CD4-positive, alpha-beta memory T cell (primary cell): ENCODE measurements at places on chromosomes 13 and 19. TPM values are rescaled to one million over a fixed set of nuclear protein-coding genes. Genes with fewer than 3 reads are reported as not detected.
A peak's percentile ranks its signal among the peaks of the same experiment; 100 is the strongest.

GRCh38 chr19:14544047-14544446, 14.7 kb downstream of the TECR start:
- no peak overlapping the region for H3K27ac ChIP-seq
- no peaks in the 10 kb centered on the region for H3K27me3 ChIP-seq
- H3K4me1 ChIP-seq: peaks cover 6% of the 10 kb centered on the region
- H3K36me3 ChIP-seq: peaks cover 4% of the 10 kb centered on the region
- no peak for DNase-seq

DNA sequence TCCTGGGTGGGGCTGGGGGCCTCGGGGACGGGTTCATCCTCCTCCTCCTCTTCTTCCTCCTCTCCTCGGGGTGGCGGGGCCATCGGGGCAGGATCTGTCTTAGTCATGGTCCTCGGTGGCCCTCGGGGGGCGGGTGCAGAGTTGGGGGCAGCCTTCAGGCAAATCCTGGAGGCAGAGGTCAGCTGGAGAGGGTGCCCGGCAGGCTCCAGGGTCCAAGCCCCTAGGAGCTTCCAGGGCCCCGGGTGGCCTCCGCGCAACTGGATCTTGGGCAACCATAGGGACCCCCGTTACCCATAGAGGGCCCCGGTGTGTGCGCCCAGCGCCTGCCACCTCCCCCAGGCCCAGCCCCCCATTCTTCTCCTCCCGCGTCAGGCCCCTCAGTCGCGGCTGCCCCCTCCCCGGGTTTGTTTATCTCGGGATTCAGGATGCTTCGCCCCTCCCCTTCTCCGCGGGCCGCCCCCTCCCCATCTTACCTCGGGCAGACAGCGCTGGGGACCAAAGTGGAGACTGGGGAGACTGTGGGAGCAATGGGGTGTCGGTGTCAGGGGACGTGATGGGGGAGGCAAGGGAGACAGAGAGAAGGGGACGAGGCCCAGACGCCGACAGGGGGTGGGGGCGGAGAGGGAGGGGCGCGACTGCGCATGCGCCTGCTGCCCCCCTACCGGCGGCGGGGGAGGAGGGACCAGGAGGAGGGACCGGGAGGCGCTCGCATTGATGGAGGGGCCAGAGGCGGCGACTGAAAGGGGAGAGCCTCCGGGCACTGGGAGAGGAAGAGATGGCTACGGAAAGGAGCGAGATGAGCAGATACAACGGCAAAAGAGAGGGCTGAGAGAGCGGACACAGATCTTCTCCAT, at the start of gene CLIP3:
TSS of gene CLIP3 (minus strand) at position 623 of the 854 bp plus-strand sequence. CDS start at position 107, 516 bp downstream.
- H3K27me3 ChIP-seq: no peaks in the 10 kb centered on the region
- H3K27ac ChIP-seq: no peak within 1 kb of the TSS
- H3K4me3 ChIP-seq: no peak within 1 kb of the TSS
- H3K4me1 ChIP-seq: peaks cover 29% of the 10 kb centered on the region
- DNase-seq: peak; percentile 10

DNA sequence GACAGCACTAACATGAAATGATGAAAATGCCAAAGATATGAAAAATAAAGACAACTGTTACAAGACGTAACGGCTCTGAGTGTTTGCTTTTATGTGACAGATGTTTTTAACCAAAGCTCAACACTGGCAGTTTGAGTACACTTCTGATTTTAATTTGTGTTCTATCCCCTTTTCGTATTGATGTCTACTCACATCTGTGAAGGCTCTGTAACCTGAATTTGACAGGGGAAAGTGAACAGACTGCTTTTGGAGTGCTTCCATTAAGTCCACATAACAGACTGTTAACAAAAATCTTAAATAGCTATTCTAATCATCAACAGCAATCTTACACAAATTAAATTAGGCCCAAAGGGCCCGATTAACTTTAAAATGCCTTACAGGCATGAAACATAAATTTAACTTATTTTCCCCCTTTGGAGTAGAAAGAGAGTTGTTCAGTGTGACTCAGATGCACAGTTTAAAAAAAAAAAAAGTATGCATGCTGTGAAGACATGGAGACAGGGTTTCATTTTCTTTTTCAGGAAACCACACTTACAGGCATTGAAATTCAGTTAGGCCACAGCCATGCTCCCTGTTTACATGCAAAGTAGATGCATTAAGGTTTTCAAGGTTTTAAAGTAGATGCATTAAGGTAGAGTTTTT, 16.3 kb upstream of the RNASEH2B start:
- DNase-seq: peak; percentile 71
- H3K4me1 ChIP-seq: peaks cover 45% of the 10 kb centered on the region
- peak overlapping the region; percentile 42 for H3K4me3 ChIP-seq
- H3K27ac ChIP-seq: peak overlapping the region; percentile 69
- no peaks in the 10 kb centered on the region for H3K27me3 ChIP-seq
- H3K36me3 ChIP-seq: no peaks in the 10 kb centered on the region

DNA sequence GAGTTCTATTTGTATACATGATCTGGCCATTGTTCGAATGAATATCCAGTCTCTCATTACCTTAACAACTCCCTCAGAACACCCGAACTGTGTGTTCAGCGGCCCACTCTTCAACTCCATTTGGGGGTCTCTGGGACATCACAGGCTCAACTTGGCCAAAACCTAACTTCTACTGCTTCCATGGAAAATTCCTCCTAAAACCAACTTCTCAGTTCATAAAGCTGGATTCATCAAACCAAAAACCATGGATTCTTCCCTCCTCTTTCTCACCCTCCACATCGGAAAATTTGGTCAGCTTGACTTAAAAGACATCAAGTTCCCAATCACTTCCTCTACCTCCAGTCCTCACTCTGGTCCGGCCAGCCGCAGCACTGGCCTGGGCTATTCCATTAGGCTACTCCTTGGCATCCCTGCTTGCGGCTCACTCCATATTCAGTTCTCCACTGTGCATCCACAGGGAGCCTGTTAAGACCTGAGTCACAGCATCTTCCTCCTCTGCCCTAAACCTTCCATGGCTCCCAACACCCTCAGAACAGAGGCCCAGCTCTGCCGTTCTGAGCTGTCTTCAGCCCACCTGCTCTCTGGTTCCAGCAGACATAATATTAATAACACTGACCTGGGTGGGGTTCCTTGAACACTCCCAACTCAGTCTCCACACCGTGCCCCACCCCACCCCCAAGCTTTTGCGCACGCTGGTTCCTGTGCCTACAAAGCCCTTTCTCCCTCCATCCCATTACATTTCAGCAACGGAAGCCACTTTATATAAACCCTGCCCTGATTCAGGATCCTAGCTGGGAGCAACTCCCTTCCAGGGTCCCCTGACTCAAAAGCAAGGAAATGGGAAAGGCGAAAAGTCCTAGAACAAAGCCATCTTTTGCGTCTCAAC, 1.1 kb downstream of the ZNF792 start:
- peak overlapping the region; percentile 49 for H3K27ac ChIP-seq
- DNase-seq: no peak
- peaks cover 18% of the 10 kb centered on the region for H3K4me1 ChIP-seq
- H3K36me3 ChIP-seq: peaks cover 43% of the 10 kb centered on the region

DNA sequence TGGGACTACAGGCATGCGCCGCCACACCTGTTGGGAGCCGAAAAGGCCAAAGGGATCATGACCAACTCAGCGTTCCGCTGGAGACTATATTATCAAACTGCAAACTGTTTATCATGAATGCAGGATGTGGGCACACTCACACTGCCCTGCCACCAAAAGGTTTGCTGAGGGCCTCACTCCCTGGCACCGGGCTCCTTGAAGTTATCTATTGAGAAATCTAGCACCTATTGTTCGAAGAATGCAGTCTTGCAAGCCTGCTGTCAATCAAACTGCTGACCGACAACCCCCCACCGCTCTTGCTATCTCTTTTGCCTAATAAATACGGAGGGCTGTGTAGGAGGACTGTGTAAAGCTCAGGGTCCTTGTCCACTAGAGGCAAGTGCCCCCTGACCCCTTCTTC, 5.2 kb upstream of the ZNF836 start:
- no peaks in the 10 kb centered on the region for H3K27me3 ChIP-seq
- no peak overlapping the region for H3K4me3 ChIP-seq

DNA sequence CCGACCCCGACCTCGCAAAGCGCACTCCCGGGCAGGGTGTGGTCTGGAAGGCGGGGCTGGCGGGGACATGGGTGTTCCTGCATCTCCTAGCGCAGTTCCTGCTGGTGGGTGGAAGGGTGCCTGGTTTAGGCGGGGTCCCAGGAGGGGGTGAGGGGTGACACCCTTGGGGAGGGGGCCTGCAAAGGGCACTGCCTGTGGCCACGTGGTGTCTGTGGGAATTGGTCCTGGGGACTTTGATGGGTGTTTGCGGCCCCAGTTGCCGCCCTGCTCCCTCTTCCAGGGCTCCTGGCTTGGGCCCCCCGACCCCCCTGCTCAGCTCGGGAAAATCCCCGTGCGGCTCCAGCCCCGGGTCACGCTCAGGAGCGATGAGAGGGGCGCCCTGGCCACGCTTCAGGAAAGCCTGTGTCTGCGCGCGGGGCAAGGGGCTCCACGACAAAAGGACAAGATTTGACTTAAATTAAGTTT, 19.1 kb downstream of the WTIP start:
- H3K4me1 ChIP-seq: peaks cover 12% of the 10 kb centered on the region
- H3K36me3 ChIP-seq: no peaks in the 10 kb centered on the region
- no peaks in the 10 kb centered on the region for H3K27me3 ChIP-seq
- no peak for DNase-seq

DNA sequence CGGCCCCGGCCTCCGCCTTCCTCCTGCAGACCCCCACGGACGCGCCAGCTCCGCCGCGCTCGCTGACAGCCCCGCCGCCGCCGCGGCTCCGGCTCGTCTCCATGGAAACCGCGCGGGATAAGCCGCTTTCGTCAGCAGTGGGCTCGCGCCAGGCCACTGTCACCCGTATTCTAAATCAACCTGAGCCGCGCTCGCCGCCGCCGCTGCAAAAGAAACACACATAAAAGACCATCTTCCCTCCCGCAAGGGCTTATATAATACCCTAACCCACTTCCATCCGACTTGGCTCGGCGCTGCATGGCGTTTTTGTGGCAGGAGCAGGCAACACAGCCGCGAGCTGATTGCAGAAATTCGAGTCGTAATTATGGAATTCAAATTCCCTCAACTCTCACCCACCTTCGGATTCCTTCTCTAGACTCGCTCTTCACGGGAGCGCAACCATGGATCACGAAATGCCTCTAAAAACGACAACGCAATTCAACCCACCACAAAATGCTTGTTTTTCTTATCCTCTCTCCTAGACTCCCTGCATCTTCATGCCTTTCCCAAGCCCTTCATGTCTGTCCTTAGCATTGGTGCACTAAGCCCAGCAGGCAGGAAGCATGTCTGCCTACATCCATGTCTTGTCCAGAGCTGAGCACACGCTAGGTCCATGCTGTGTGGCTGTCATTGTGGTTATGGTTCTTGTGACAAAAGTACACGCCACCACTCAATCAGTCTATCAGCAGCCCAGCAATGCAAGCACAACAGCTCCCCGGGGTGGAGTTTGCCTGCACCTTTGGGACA, at the start of gene AMER2:
TSS of gene AMER2 (minus strand) at position 772 of the 786 bp plus-strand sequence. CDS start at position 103, 669 bp downstream.
- no peak for DNase-seq
- no peak within 1 kb of the TSS for H3K4me3 ChIP-seq
- H3K27me3 ChIP-seq: peaks cover 4% of the 10 kb centered on the region
- H3K4me1 ChIP-seq: peaks cover 12% of the 10 kb centered on the region
- no peak within 1 kb of the TSS for H3K27ac ChIP-seq
- no peaks in the 10 kb centered on the region for H3K36me3 ChIP-seq

DNA sequence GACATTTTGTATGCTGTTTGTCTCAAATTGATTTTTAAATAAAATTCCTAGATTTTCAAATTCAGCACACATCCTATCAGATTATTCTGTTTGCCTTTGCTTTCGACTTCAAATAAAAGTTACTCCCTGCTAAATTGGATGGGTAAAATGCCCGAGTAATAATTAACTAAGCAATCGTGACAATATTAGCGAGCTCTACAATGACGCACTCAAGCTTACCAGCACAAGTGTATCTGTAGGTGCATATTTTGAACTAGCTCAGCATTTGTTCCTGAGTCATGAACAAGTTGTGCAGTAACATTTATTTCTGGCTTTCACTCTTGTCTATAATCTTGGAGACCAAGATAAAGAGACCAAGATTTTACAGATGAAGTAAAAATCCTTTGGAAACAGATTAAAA, 113.4 kb downstream of the UBL3 start:
- H3K27me3 ChIP-seq: no peaks in the 10 kb centered on the region
- no peaks in the 10 kb centered on the region for H3K4me1 ChIP-seq
- H3K4me3 ChIP-seq: no peak overlapping the region
- H3K36me3 ChIP-seq: no peaks in the 10 kb centered on the region
- DNase-seq: no peak

- H3K4me1 ChIP-seq: peaks cover 31% of the 10 kb centered on the region
- H3K4me3 ChIP-seq: no peak overlapping the region
- peak; percentile 79 for DNase-seq
Observed at GRCh38 chr19:1929021-1929742, 11.8 kb upstream of the CSNK1G2 start.

IQCN gene
- 5.8 TPM for total RNA-seq

COMMD6 gene
- 227 TPM for total RNA-seq

WDR88 gene
- 0.58 TPM for total RNA-seq
